Suppressor macrophage treated with lipopolysaccharide for 4 hours (primary cell): ENCODE measurements at places on chromosomes 2 and 18.

GRCh38 chr18:5606951-5607350, 63.2 kb upstream of the EPB41L3 start:
- DNase-seq, result peak; percentile 30

DNA sequence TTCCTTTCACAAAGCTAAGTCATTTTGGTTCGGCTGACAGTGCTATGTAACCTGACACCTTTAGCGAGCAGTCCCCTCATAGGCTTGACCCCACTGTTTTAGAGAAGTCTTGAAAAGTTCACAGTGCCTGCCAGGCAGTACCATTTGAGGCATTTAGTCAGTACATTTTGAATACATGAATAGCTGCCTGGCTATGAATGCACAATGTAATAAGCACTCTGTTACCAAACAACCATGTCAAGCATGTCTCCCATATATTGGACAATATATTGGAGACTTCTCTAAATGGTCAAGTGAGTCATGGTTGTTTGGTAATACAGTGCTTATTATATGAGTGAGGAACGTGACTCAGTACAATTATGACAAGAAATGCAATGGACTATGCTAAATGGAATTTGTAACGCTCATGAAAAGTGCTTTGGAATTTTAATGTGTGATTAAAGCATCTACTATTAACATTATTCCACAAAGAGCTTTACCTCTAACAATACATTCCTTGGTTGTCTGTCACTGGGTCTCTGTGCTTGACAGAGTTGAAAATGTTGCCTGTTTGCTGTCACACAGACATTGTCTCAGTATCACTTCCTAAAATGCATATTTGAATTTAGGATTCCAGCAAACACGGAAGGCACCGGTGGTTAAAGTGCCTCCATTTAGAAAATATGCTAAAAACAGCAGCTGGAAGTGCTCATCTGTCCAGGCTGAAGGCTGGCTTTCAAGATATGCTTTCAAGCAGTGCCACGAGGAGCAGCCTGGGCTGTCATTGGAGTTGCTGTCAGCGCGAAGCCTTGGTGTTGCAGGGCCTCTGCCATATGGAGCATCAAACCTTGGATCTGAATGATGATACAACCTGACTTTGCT, 458.6 kb downstream of the FBXO15 start:
- DNase-seq, result peak; percentile 43

DNA sequence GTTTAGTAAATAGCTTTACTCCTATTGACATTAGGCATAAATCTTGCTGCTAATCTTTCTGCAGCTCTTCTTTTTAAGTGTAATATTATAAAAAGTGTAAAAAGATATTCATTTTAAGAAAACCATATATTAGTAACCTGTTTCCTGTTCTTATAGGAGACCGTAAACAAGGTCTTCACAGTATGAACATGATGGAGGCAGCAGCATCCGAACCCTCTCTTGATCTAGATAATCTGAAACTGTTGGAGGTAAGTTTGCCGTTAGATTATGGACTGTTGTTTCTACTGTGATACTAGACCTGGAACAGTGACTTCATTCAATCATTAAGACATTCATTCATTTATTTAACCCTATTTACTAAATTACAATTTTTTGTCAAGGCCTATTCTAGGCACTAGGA, 120.0 kb upstream of the FAM117B start:
- no peak for DNase-seq

- DNase-seq, result no peak
Measured at GRCh38 chr2:86323273-86324021, 14.0 kb downstream of the REEP1 start.

- no peak for DNase-seq
Measured at GRCh38 chr18:69528435-69528834, 127.7 kb downstream of the DOK6 start.

- DNase-seq, result no peak
Measured at GRCh38 chr2:235098736-235099494, 147.1 kb downstream of the SH3BP4 start.

- no peak for DNase-seq
Measured at GRCh38 chr18:35110554-35111485, 69.6 kb downstream of the MAPRE2 start.

DNA sequence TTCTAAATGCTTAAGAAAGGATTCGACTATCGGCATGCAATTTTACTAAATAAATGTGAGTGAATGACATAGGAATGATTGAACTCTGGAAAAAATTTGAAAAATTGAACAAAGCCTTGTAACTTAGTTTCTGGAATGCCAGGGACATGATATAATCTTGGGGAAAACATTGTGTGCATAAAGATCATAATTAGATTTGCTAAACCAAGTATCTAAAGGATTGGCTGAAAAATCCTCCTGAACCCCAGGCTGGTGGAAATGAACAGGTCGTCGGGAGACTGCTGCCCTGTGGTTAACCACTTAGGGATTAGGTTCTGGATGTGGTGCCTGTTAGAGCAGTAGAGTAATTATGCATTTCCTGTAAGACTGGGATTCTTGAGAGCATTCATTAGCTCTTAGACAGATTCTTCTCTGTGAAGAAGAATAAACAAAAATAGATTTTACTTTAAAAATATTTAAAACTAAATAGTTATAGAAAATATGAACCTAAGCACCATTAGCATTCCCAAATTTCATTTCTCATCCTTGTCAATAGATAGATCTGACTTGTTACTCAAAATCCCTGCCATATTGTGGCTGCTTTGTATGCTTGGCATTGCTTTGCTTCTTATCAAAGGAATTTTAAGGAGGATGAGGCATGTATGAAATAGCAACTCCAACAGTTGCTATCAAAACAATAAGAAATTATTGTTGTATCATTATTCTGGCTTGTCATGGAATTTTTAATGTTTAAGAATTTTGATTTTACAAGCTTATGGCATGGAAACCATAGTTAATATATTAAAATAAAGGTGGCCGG, 55.9 kb downstream of the LYPD6B start:
- no peak for DNase-seq

DNA sequence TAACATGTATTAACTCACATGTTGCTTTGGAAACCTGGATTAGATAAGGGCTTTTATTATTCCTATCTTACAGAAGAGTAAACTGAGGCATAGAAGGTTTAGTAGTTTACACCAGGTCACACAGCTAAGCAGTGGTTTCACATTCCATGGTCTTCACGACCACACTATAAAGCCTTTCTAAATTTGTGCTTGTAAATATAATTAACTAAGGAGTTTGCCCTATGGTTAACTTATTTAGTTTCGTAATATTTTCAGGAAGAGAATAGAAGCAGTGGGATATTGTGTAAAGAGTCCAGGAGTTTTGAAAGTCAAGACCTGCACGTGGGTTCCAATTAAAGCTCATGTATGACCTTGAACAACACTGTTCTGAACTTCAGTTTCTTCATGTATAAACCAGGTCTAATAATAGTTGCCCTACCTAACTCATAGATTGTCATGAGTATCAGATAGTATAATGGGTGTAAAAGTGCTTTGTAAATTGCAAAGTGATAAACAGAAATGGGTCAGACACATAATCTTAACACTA, 19.5 kb upstream of the SOS1 start:
- DNase-seq, result peak; percentile 76

DNA sequence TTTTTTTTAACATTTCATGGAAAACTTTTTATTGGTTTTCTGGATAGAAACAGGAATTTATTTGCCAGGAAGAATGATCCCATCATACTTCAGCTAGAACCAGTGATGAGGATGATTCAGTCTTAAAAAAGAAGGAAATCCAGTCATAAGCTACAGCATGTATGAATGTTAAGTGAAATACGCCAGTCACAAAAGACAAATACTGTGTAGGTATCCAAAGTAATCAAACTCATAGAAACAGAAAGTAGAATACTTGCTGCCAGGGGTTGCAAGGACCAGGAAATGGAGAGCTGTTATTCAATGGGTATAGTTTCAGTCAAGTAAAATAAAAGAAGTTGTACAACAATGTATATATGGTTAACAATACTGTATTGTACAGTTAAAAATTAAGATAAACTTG, 21.3 kb downstream of the PSME4 start:
- no peak for DNase-seq

DNA sequence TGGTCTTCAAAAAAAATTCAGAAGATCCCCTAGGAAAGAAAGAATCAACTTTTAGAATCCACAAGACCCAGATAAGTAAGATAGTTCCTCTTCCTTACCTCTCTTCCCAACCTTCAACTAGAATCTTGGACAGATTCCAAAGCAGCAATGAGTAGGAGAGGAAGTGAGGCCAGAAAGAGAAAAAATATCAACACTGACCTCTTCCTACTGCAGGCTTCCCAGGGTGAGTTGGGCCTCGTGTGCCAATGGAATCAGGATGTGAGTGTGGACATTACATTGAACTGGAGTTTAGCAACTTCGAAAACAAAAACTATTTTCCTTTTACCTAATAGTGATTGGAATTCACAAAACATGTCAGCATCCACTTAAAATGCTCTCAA, 102.5 kb upstream of the PIEZO2 start:
- DNase-seq, result peak; percentile 61

DNA sequence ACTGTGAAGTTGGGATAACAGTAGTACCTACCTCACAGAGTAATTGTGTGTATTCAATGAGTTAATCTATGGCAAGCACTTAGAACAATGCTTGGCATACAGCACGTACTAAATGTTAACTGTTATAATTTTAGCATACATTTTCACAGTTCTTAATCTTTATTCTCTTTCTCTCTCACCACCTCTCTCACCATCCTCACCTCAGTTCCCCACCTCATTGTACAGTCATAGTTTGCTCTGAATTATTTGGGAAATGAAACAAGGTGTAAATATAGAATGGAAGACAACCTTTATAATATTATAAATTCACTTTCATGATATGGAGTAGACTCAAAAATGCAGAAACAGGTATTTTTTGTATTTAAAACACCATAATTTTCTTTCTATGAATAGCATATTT, 40.0 kb upstream of the DNAH7 start:
- DNase-seq, result no peak

DNA sequence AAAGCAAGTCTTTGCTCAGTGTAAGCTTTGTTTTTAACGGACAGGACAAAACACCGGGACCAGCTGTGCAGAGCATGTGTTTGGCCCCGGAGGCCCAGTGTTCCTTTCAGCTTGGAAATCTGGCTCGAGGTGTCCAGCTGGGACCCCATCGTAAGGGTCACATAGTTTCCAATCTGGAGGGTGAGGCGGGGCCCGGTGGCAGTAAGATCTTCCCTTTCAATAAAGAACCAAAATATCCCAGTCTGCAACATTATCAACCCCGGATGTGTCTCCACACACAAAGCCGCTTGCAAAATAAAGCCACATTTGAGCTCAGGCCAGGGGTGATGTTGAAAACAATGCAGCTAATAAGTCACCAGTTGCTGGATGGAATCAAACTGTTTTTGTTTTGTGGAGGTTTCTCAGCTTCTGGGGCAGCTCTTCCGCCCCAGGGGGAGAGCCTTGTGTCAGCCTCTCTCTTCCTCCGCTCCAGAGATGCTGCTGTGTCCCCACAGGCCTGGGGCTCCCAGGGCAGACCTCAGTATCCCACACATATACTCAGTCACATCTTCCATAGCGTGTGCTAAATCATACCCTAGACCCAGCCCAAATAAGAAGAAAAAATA, 138.6 kb upstream of the GLI2 start:
- DNase-seq, result no peak

DNA sequence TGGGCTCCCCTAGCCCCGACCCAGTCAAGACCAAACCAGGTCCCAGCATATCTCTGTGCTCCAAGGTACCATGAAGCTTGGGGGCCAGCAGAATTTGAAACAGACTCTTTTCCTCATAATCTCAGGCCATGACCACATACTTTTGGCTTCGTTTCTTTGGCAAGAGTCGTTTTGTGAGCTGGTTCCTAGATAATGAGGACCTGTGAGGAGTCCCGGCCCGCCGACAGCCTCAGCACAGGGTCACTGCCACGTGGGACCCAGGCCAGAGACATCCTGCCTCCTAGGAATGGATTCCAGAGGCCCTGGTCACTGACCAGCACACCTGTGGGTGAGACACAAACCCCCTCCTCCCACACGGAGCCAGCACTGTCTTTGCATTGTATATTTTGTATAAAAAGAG, 73.5 kb downstream of the VAPA start:
- no peak for DNase-seq

- peak; percentile 73 for DNase-seq
Measured at GRCh38 chr2:239509373-239510143, 108.7 kb upstream of the HDAC4 start.

DNA sequence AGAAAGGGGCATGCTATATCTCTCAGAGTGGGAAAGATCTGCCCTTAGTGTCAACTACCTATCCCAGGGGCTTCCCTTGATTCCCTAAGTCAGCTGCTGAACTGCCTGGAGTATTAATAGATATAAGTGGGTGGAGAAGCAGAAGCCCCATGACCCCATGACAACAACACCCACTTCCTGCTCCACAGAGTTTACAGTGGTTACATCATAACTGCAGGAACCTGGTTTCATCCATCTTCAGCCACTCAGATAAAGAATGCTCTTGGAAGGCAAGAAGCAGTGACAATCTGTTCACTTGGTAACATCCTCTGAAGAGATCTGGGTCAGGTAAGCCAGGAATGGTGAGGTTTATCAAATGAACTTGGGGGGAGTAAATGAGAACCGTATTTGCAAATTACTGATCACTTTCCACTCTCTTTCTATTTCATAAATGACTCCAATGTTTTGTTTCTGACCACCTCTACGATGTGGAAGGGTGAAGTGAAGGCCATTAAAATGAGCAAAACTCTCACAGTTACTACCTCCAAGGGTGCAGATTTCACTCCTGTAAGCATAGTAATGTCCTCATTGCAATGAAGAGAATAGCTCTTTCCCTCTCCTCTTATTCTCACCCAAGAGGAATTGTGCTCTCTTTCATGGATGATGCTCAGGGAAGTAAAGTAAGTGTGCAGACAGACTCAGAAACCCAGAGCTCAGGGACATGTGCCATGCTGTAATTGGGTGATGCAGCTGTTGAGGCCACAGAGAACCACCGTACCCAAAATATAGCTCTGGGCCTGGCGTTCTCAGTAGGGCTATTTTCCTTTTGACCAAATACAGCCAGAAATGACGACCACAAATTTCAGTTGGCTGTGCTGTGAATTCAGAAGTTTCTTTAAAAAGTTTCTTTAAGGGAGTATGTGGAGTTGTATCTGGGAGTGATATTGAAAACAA, 192.8 kb upstream of the APCDD1 start:
- peak; percentile 74 for DNase-seq

DNA sequence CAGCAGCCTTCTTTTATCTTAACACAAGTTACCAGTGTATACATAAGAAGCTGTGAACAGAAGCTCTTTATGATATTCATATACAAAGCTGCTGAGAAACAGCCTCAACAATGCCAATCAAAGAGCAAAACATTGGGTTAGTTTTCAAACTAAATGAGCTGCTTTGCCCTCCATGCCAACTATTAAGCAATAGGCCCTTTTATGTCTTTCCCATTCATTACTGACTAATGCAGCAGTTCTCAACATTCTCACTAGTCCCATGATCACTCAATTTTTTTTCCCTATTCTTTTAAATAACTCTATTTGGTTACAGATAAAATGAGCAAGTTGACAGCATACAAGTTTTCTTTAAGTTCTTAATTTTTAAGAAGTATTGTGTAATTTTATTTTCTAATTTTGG, 57.9 kb upstream of the FRZB start:
- no peak for DNase-seq

GRCh38 chr2:178830451-178830850, 23.2 kb upstream of the TTN start:
- no peak for DNase-seq

- DNase-seq, result peak; percentile 6
Measured at GRCh38 chr2:61272421-61273070, 110.6 kb downstream of the C2orf74 start.

GRCh38 chr18:73684647-73685046, 463.0 kb downstream of the FBXO15 start:
- no peak for DNase-seq
